ENCODE measurements at places on chromosomes 5 and 9.

DNA sequence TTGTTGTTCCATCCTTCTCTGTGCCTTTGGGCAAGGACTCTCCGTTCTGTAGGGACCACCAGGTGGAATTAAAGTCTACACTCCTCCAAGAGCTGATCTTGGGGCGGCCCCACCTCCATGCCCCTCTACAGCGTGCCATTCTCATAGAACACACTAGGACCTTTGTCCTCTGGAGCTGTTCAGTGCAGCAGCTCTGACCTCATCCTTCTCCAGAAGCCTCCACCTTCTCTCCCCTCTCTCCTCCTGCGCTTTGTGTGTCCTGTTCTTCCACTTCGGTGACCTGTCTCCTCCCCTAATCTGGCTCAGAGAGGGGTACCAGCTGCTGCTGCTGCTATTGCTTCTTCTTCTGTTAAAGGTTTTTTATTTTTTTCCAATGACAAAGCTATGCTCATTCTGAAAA is 1.8 kb upstream of the MACROH2A1 start:
- DNase-seq, result peak; percentile 92

- DNase-seq, result no peak
Measured at GRCh38 chr9:2109069-2109650, 94.0 kb downstream of the SMARCA2 start.

- DNase-seq, result peak; percentile 82
Measured at GRCh38 chr5:129460936-129461710, 1.0 kb downstream of the ADAMTS19 start.

GRCh38 chr5:138752341-138752950 is 779 bp upstream of the CTNNA1 start:
- peak; percentile 55 for DNase-seq

GRCh38 chr5:91499943-91500531 is 116.9 kb upstream of the ARRDC3 start:
- DNase-seq, result peak; percentile 86

DNA sequence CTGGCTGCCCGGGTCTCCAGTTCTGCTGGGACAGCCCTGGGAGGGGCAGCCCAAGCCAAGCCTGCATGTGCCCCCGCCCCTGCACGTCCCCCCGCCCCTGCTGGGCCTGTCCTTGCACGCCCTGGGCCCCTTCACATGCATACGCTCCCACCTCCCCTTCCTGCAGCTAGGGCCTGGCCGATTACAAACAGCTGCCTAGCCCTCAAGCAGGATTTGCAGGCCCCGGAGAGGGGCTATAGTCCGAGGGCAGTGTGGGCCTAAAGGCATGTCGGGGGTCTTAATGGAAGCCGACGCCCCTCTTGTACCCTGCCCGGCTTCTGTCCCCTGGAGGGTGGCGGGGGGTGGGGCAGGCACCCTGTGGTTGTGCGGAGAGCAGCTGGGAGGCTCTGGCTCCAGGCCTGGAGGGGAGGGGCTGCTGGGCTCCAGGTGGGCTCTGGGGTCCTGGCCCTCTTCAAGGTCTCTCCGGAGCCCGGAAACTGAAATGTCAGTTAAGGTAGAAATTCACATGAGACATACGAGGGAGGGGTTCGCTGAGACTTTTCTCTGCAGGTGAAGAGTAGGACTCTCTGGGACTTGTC is 16.9 kb downstream of the COL5A1 start:
- DNase-seq, result peak; percentile 38

- DNase-seq, result no peak
Measured at GRCh38 chr5:89372176-89372575, 489.2 kb upstream of the MEF2C start.

DNA sequence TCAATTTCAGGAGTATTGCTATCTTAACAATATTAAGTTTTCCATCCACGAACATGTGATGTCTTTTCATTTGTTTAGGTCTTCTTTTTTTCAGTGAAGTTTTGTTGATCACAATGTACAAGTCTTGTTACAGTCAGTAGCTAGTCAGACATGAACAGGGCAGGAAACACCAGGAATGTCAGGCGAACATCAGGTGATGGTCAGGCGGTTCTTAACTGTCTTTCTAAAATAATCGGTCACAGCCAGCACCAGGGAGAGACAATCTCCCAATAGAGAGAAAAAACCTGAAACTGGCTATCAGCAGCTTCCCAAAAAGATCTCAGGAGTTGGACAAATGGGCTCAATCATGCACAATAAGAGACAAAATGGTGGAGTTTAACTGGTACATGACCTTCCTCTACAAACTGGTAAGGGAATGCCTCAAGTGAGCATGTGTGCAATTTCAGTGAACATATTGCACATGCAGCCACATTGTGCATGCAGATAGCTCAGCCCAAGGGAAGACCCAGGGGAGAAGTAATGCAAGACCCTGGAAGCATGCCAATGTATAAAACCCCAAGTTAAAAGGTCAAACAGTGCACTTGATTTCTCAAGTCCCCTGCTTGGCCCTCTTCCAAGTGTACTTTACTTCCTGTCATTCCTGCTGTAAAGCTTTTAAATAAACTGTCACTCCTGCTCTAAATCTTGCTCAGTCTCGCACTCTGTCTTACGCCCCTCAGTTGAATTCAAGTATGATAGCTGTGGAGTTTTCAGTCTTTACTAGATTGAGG is 176.1 kb upstream of the RASEF start:
- peak; percentile 56 for DNase-seq

- DNase-seq, result no peak
Measured at GRCh38 chr9:99509900-99510535, 287.9 kb downstream of the SEC61B start.

DNA sequence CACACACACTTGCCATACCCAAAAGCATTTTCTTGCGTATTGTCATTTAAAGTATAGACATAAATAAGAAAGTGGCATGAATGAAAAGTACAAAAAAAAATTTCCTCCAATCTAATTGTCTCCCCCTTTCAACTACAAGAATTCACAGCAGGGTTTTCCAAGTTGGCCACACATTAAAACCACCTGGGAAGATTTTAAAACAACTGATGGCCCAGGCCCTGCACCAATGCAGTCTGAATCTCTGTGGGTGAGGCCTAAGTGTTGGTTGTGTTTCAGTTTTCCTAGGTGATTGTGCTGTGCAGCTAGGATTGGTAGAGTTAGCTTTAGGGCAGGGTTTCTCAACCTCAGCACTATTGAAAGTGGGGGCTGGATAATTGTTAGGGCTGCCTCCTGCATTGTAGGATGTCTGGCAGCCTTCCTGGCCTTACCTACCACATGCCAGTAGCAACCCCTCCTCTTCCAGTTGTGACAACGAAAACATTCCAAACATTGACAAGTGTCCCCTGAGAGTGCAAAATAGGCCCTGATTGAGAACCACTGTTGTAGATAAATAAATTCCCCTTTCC is 337.1 kb downstream of the KIAA0825 start:
- no peak for DNase-seq

- DNase-seq, result peak; percentile 35
Measured at GRCh38 chr5:142686210-142686734, 382 bp upstream of the FGF1 start.

- no peak for DNase-seq
Measured at GRCh38 chr5:123460296-123460729, 37.1 kb upstream of the CEP120 start.

DNA sequence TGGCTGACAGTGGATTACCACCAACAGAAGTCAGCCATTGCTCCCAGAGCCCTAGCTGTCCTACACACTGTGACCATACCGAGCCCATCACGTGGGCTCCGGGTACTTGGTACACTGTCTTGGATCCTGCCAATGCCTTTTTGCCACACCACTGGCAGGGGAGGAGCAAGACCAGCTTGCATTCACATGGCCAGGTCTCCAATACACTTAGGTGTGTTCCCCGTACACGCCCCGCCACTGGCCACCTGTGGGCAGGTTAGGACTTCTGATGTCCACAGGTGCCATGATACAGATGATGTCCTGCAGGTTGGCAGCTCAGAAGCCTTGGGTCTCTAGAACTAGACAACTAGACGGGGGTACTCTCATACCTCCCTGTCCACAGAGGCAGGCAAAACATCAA is 5.4 kb upstream of the DIPK1B start:
- no peak for DNase-seq

DNA sequence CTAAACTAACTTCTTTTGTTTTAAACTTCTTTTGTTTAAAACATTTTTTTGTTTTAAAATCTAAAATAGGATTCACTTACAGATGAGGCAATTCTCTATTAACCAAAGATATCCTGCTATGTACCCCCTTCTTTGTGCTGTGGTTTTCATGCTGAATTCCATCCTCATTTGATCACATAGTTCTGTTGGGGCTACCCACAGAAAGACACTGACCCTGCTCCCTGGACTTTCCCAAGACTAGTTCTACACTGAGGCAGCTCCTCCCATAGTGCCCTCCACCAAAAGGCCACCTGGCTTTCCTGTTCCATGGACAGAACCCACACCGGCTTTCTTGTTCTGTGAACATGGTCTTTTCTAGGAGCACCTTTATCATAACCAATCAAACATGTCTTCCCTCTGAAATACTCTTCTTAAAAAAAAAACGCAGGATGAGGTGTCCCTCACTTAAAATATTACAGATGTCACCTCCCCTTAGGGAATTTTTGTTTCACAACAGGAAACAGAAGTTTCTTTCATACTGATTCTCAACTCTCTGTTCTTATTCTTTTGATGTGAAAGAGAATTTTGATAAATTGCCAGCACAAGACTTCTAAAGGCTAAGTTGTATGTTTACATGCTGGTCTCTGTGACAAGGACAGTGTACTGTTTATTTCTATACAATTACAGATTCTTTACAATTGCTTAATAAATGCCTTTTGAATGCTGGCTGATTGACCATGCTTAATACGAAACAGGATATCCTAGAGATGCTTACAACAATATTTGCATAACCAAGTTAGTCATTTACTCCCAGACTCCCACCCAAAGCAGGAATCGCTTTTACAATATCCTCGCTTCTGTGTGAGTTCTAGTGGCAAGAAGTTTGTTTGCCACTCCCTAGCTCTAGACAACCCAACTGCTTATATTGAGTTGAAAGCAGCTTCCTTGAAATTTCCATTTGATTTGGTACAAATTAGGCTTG is 300.4 kb downstream of the DTWD2 start:
- DNase-seq, result peak; percentile 9

- peak; percentile 56 for DNase-seq
Measured at GRCh38 chr9:96031366-96031824, 155.9 kb downstream of the ERCC6L2 start.

- no peak for DNase-seq
Measured at GRCh38 chr5:132498686-132499271, 8.2 kb upstream of the IRF1 start.

DNA sequence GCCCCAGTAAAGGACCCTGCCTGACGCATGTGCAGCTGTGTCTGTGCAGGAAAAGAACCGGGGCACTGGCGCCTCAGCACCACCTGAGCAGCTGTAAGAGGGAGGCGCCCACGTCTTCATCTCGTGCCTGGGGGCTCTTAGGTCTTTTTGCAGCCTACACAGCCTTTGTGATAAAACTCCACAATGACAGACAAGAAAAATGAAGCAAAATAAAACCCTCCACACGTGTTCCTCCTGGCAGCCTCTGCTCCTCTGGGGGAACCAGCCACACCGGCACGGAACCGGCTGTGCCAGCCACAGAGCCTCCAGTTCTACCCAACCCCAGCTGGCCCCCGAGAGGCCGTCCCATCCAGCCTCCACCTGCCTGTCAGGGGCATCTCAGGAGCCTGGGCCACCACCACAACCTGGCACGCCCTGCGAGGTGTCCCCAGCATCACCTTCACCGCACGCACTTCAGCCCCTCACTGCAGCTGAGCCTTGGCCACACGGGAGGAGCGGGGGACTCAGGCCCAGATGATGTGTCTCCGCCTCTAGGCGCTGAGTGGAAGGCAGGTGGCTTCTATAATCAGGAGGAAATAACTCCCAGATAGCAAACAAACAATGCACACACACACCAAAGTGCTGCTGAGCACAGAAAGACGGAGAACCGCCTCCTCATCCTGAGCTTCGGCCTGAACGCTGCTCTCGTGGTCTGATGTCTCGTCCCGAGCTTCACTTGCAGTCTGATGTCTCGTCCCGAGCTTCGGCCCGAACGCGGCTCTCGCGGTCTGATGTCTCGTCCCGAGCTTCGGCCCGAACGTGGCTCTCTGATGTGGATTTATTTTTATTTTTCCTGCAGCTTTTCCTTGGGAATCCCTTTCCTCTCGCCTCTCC is 28.6 kb upstream of the NSMF start:
- no peak for DNase-seq

DNA sequence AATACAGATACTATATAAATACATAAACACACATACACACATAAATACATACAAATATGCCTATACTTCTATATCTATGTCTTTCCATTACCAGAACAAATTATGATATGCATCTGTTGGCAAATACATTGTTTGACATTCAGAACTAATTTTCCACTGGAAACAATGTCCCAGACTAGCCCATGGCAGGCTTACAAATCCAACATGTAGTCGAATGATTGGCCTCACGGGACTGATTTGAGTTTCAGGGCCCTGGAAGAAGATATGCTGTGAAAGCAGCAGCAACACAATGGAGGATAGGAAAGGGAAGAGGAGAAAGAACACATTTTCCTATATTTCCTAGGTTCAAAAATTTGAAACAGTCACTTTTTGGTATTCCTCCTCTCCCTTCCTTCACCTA is 881.1 kb upstream of the DMAC1 start:
- DNase-seq, result no peak

DNA sequence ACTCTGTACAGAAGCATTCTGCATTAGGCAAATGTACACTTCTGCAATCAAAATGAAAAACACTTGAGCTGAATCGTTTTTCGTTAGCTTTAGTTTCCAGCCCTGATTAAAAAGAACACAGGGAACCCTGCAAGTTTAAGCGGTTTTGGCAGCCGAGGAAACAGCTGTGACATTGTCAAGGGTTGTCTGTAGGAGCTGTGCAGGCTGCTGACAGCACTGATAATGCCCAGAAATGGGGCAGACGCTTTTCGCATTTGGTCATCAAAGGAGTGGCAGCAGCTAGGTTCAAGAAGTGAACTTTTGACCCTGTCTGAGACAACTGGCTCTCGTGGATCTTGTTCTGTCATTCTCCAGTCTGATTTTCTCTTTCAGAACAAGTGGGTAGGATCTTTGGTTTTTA is 165.6 kb upstream of the CCDC152 start:
- DNase-seq, result peak; percentile 75
